Urinary bladder (tissue), 4 donors: ENCODE measurements at places on chromosomes 3 and 15.

DNA sequence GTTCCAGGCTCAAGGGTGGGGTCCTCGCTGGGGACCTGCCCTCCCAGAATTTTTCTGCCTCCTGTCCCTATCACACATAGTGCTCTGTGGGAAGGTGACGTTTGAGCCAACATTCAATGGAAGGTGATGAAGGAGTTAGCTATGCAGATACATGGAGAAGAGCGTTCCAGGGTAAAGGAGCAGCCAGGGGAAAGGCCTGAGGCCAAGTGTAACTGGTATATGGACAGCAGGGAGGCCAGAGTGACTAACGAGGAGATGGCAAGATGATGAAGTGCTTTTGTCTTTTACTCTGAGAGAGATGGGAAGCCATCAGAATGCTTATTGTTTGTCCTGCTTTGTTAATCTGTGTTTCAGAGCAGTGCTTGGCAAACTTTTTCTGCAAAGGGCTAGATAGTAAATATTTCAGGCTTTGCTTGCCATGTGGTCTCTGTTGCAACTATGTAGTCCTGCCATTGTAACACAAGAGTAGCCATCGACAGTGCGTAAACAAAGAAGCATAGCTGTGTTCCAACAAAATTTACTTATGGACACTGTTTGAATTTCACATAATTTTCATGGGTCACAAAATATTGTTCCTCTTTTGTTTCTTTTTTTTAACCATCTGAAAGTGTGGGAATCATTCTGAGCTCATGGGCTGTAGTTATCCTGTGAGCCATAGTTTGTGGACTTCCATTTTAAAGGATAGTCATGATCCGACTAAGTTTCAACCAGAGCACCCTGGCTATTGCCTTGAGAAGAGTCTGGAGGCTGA lies 25.8 kb upstream of the PIAS1 start:
- no peak for DNase-seq

- DNase-seq: no peak
These were observed 41.0 kb upstream of the C15orf61 start for GRCh38 chr15:67479781-67480505.

DNA sequence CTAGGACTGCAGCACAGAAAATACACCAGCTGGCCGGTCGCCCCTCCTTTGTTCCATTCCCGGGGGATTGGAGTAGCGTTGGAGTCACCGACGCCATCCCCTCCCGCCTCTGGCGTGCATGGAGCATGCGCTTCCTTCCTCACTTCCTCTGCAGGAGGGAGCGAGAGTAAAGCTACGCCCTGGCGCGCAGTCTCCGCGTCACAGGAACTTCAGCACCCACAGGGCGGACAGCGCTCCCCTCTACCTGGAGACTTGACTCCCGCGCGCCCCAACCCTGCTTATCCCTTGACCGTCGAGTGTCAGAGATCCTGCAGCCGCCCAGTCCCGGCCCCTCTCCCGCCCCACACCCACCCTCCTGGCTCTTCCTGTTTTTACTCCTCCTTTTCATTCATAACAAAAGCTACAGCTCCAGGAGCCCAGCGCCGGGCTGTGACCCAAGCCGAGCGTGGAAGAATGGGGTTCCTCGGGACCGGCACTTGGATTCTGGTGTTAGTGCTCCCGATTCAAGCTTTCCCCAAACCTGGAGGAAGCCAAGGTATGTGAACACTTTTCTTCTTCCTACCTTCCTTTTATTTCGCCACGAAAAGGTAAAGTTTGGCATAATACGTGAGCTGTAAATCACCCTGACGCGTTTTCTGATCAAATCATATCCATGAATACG lies at the start of gene SCG3:
SCG3 (plus strand) TSS at position 201 of the 661 bp plus-strand sequence; CDS start at position 454, 253 bp downstream.
- DNase-seq: peak; percentile 33

DNA sequence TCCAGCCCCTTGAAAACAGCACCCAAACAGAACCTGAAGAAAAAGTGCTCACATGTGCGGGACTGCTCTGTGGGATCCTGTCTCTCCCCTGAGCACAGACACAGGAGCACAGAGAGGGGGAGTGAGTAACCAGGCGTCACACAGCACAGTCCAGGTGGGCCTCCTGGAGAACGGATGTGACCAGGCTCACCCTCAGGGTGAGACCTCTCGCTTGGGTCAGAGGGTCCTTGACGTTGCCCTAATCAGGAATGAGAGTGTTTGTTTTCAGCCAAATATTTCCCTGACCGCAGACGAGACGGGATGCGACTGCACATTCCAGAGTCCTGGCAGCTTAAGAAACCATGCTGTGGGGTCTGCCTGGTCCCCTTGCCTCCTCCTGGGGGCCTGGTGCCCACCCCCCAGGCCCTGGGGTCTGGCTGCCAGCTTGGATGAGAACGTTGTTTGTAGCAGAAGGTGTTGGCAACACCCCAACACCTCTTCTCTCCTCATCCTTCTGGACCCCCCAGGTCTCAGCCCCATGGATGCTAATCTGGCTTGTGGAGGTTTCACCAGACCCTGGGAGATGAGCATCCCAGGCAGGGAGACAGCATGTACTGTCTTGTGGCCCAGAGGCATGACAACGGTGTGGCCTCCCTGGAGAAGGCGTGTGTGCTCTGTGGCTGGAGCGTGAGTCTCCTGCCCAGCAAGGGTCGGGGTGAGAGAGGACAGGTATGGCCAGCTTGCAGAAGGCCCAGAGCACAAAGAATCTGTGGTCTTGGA lies 42.1 kb upstream of the SLC6A6 start:
- no peak for DNase-seq

DNA sequence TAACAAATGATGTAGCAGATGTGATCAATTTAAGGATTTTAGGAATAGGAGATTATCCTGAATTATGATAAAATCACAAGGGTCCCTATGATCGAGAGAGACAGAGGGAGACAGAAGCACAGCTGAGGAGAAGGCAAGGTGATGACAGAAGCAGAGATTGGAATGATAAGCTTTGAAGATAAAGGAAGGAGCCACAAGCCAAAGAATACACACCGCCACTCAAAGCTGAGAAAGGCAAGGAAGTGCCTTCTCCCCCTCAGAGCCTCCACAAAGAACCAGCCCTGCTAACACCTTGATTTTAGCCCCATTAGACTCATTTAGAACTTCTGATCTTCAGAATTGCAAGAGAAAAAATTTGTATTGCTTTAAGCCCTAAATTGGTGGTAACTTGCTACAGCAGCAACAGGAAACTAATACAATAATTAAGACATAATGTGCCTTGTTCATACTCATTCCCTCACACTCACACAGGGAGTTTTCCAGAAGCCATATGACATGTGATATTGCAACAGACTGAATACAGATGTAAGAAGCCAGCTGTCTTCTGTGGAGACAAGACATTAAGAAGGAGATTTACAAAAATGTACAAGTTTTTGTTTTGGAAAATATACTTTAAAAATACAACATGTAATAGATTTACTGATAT lies 38.2 kb downstream of the TRANK1 start:
- no peak for DNase-seq

DNA sequence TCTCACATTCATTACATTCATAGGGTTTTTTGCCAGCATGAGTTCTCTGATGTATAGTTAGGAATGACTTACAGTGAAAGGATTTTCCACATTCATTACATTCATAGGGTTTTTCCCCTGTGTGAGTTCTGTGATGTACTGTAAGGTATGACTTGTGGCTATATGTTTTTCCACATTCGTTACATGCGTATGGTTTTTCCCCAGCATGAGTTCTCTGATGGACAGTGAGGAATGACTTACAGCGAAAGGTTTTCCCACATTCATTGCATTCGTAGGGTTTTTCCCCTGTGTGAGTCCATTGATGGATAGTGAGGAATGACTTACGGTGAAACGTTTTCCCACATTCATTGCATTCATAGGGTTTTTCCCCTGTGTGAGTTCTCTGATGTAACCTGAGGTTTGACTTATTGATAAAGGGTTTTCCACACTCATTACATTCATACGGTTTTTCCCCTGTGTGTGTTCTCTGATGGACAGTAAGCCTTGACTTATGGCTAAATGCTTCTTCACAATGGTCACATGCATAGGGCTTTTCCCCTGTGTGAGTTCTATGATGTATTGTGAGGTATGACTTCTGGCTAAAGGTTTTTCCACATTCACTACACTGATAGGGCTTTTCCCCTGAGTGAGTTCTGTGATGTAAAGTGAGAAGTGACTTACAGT lies 47.4 kb downstream of the ZNF717 start:
- DNase-seq: no peak

- DNase-seq: no peak
These were observed 63.4 kb upstream of the FAM174B start for GRCh38 chr15:92719021-92719420.

DNA sequence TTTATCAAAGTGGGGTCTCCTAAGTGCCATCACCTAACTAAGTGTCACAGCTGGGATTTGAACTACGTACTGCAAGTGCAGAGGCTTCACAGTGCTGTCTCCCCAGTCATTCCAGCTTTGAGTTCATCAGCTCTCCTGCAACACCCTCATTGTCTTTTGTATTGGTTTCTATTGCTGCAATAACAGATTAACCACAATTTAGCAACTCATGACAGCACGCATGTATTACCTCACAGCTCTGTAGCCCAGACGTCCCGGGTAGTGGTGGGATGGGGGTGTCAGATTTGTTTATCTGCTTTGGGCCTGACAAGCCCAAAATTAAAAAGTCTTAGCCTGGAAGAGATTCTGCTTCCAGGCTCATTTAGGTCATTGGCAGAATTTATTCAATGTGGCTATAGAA lies 220.5 kb upstream of the LRRN1 start:
- no peak for DNase-seq

GRCh38 chr3:126029241-126029640 lies 54.7 kb downstream of the SLC41A3 start:
- DNase-seq: no peak

DNA sequence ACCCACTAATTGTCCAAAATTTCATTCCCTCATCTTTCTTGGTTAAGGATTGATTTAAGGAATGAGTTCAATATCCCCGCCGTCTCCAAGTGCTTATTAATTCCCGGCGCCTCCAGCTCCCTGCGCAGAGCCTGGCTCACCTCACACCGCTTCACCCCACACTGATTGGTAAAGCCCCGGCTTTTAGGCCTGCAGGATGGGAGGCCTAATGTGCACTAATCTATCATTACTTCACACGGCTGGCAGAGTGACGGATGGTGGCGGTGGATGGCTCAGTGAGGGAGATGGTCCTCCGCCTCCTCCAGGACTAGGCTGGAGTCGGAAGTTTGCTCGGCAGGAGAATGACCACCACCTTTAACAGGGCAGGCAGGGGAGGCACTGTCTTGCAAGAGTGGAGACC lies 81.7 kb downstream of the MEGF11 start:
- no peak for DNase-seq

DNA sequence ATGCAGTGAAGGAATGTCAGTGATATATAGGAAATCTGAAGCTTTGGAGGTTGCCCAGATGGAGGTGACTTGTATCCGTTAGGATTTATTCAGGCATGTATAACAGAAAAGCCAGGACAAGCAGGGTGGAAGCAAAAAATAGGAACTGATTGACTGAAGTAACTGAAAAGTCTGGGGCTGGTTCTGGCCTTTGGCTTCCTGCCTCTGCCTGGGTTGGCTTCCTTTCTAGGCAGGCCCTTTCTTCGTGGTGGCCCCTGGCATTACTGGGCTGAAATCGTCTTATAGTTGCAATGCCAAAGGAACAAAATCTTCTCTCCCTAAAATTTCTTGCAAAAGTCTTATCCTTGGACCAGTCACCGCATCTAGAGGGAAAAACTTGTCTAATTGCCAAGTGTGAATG lies 386.1 kb downstream of the PTPRG start:
- no peak for DNase-seq

DNA sequence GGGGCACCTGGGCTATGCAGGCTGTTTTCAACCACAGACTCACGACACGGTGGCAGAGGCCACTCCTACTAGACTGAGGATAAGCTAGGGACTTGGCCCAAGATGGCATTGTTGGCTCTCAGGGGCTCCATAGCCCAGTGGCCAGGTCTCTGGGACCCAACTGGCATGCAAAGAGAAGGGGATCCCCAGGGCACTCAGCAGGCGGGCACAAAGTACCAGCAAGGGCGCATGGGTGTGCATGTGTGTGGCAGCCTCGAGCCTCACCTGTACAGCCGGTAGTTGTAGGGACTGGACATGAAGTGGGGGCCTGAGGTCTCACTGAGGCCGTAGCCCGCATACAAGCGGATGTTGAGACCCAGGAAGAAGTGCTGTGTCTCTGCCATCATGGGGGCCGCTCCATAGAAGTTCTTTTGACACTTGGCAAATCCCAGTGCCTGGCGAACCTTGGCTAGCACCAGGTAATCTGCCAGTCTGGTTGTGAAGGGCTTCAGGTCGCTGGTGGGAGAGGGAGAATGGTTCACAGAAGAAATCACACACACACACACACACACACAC lies 30.2 kb downstream of the IDH3A start:
- no peak for DNase-seq

DNA sequence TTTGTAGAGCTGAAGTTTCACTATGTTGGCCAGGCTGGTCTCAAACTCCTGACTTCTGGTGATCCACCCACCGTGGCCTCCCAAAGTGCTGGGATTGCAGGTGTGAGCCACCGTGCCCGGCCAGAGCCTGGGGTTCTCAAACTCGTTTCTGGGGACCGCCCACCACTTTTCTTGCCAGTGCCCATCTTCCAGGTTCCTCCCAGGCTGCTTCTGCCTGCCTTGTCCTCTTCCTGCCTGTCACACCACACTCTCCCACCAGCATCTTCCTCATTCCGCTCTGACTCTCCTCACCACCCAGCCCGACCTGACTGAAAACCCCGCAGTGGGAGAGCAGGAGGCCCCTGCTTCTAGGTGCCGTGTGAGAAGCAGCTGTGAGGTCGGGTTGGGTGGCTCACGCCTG lies 3.1 kb upstream of the DYNLT2B start:
- DNase-seq: no peak

- no peak for DNase-seq
These were observed 246.7 kb downstream of the LPP start for GRCh38 chr3:188400494-188401243.

- DNase-seq: no peak
These were observed 32.2 kb upstream of the SEC22A start for GRCh38 chr3:123169492-123169929.

DNA sequence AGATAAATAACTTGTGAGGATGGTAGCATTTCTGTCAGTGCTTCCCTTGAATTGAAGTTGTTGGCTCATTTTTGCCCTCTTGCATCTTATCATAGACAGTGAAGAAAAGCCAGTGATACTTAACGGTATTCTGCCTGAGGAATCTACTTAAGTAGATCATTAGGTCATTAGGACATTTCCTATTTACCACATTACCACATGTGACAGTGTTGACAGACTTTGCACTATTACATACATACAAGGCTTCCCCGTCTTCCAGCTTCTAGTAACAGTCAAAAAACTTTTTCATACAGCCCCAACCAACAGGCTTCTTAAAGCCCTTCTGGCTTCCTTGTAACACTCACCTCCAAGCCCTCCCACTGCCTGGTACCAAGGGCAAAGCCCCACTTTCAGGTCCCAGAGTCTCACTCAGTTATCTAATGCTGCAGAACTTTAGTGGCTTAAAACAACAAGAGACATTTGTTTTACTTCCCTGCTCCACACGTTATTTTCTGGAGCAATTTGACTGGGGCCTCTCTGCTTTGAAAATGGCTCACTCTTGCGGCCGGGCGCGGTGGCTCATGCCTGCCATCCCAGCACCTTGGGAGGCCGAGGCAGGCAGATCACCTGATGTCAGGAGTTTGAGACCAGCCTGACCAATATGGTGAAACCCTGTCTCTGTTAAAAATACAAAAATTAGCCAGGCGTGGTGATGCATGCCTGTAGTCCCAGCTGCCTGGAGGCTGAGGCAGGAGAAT lies 40.0 kb downstream of the ASB7 start:
- DNase-seq: no peak
